ENCODE measurements at places on chromosomes 5 and 9.

DNA sequence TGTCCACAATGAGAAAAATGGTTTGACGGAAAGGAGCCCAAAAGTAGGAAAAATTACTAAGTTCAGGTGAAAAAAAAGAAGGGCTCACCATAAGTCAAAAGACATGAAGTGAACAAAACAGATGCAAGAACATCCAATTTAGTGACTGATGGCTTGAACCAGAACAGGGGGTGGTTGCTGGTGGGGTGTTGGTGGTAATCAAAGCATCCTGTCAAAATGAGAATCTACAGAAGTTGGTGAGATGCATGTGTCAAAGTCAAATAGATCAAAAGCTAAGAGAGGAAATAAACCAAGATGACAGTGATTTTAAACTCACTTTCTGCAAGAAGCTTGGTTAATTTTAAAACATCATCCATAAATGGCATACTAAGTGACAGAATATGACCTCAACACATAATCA lies 117.4 kb downstream of the MLLT3 start:
- no peak overlapping the region for H3K4me3 ChIP-seq
- no peak for DNase-seq
- H3K27ac ChIP-seq = no peak overlapping the region
- H3K27me3 ChIP-seq = peaks cover 4% of the 10 kb centered on the region

GRCh38 chr9:21995666-21996398 lies 1.2 kb downstream of the CDKN2B-AS1 start:
- H3K27ac ChIP-seq = peak overlapping the region; percentile 58
- no peaks in the 10 kb centered on the region for H3K36me3 ChIP-seq
- H3K27me3 ChIP-seq = peaks cover 41% of the 10 kb centered on the region
- DNase-seq = peak; percentile 64
- H3K4me3 ChIP-seq = peak overlapping the region; percentile 99

GRCh38 chr9:134455934-134456755 lies 129.9 kb downstream of the RXRA start:
- peaks cover 16% of the 10 kb centered on the region for H3K4me1 ChIP-seq
- H3K27ac ChIP-seq = peak overlapping the region; percentile 96
- H3K27me3 ChIP-seq = no peaks in the 10 kb centered on the region
- H3K4me3 ChIP-seq = peak overlapping the region; percentile 95

DNA sequence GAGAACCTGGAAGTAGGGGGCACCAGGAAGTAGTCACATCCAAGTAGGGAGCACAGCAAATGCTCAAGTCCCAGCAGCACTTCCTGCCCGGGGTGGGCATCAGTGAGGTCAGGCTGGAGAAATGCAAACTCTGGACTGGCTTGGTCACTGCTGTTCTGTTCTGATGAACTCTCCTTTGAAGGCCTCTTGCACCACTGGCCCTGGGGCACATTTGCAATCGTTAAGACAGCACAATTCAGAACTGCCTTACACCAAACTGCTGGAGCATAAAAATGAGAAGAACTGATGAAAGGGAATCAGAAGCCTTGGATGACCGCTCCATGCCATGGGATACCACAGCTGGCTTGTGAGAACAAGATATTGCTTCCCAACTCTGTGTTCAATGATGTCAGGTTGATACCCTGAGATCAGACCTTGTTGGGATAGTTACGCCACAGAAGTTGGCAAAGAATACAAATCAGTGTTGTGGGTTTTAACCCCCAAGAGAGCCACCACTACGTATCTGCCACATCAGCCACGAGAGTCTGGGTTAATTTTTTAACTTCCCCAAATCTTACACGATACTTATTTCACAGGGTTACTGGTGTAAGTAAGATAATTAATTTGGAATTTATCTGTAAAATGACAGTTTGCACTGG lies 42.3 kb upstream of the ZSWIM6 start:
- peaks cover 7% of the 10 kb centered on the region for H3K27me3 ChIP-seq
- no peak overlapping the region for H3K4me3 ChIP-seq
- DNase-seq = no peak

- DNase-seq = no peak
- H3K4me1 ChIP-seq = no peaks in the 10 kb centered on the region
- H3K36me3 ChIP-seq = no peaks in the 10 kb centered on the region
- H3K27me3 ChIP-seq = no peaks in the 10 kb centered on the region
Observed at GRCh38 chr5:128667152-128667551, 129.1 kb upstream of the FBN2 start.

DNA sequence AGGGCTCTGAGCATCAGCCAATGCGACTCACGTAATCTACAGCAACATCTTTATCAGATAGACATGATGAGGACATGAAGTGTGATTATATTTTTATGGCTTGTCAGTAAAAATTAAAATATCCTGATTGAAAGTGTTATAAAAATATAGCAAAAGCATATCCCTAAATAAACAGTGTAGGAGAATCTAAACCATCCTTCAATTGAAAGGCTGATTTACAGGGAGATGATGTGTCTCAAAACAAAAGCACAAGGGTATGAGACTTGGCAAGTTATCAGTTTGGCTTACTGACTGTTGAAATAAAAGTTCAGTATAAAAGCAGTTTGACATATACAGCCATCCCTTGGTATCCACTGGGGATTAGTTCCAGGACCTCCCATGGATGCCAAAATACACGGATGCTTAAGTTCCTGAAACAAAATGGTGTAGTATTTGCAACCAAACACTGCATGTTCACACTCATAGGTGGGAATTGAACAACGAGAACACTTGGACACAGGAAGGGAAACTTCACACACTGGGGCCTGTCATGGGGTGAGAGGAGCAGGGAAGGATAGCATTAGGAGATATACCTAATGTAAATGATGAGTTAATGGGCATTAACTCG lies 149.9 kb upstream of the MAP1B start:
- no peaks in the 10 kb centered on the region for H3K36me3 ChIP-seq
- peaks cover 8% of the 10 kb centered on the region for H3K27me3 ChIP-seq
- no peak overlapping the region for H3K4me3 ChIP-seq

DNA sequence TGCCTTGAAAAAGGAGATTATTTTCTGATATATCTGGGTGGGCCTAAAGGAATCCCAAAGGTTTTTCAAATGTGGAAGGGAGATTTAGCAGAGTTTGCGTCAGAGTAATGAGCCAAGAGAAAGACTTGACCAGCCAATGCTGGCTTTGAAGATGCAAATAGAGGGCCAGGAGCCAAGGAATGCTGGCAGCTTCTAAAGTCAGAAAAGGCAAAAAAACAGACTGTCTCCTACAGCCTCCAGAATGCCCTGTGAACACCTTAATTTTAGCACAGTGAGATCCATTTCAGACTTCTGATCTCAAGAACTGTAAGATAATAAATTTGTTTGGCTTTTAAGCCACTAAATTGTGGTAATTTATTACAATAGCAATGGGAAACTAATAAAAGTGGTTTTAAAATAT lies 122.6 kb upstream of the FREM1 start:
- H3K27me3 ChIP-seq = no peaks in the 10 kb centered on the region
- no peak overlapping the region for H3K4me3 ChIP-seq
- no peak overlapping the region for H3K27ac ChIP-seq

DNA sequence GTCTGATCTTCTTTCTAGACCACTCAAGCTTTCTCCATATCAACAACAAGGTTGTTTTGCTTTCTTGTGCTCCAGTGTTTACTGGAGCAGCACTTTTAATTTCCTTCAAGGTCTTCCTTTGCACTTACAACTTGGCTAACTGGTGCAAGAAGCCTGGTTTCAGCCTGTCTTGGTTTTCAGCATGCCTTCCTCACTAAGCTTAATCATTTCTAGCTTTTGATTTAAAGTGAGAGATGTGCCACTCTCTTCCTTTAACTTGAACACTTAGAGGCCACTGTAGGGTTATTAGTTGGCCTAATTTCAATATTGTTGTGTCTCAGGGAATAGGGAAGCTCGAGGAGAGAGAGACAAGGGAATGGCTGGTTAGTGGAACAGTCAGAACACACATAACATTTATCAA lies 13.4 kb downstream of the AK3 start:
- H3K4me3 ChIP-seq = no peak overlapping the region
- no peak for DNase-seq
- peaks cover 8% of the 10 kb centered on the region for H3K36me3 ChIP-seq
- H3K27me3 ChIP-seq = no peaks in the 10 kb centered on the region
- H3K4me1 ChIP-seq = peaks cover 23% of the 10 kb centered on the region

DNA sequence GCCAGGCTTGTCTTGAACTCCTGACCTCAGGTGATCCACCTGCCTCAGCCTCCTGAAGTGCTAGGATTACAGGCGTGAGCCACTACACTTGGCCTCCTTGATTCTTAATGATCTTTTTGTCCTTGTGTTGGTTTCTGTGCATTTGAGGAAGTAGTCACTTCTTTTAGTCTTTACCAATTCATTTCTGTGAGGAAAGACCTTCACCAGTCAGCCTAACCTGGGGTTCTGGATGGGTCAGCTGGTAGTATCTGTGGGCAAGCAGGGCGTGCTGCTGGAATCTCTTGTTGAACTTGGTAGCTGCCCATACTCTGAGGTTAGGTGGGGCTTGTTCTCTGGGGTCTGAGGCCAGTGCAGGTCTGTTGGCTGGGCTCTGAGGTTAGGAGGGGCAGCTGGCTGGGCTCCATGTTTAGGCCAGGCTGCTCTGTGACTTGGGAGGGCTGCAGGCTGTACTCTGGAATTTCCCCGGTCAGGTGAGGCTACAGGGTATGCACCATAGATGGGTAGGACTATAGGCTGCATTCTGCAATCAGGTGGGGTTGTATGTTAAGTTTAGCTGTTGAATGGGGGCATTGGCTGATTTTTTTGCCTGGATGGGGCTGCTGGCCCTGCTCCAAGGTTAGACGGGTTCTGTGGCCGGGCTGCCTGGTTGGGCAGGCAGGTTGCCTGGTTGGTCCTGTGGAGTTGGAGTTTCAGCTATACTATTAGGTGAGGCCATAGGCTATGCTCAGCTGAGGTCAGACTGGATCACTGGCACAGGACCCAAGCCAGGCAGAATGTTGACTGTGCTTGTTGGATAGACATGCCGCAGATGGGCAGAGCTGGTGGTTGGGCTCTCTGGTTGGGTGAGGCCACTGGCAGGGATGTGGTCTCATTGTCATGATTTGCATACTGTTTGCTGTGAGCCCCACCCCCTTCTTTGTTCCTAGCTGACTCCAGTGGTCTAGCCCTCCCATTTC lies 19.2 kb downstream of the UBAP1 start:
- no peak overlapping the region for H3K27ac ChIP-seq
- peaks cover 26% of the 10 kb centered on the region for H3K4me1 ChIP-seq
- no peaks in the 10 kb centered on the region for H3K27me3 ChIP-seq
- DNase-seq = no peak
- H3K36me3 ChIP-seq = peaks cover 13% of the 10 kb centered on the region

DNA sequence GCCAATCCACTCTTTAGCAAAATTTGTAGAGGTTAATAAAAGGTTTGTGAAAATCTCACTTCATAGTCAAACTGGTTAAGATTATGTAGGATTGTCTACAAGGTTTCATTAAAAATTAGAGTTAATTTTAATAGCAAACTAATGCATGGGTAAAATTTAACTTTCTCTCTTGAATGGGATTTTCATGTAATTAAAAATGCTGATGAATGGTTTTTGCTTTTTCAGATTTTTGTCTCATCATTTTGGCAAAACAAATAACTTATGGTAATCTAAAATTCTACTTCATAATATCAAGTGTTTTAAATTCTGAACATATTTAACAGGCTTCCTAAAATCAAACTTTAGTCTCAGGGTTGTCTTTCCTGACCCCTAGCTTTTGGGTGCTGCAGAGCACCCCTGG lies 113.8 kb upstream of the FAM174A start:
- no peak overlapping the region for H3K4me3 ChIP-seq
- H3K27ac ChIP-seq = no peak overlapping the region
- H3K27me3 ChIP-seq = no peaks in the 10 kb centered on the region
- peaks cover 12% of the 10 kb centered on the region for H3K36me3 ChIP-seq

DNA sequence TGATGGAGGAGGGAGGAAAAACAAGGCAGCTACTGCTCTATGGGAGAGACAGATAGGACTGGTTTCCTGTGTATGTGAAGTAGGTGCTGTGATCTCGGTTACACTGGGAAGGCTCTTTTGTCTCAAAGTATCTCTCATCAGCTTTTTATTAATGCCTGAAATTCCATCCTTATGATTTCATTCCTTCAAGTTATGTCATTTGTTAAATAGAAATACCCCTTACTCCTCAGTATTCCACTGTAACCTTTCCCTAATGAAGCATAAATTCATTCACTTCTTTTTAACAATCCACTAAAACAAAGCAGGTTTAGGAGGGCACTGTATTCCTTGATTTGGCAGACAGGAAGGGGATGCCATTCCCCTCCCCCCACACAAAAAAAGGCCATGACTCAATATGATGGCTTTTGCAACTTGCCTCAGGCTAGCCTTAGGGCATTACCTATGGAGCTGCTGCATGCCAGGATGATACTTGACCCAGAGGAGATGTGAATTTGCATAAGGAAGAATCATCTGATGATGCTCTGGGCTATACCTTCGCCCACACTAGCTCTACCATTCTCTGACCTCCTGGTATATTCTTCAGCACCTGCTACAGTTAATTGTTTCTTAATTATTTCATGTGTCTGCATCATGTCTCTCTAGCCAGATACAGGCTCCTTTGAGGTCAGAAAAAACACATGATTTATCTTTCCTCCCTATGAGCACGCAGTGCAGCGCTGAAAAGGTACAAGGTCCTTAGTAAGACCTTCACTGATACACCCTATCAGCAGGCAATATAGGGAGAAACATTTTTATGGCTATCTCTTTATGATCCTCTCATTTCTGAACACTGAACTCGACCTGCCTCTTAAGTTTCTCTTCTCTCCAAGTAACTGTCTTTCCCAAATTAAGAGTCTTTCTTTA lies 26.3 kb downstream of the NR3C1 start:
- DNase-seq = no peak
- H3K4me1 ChIP-seq = peaks cover 72% of the 10 kb centered on the region
- no peaks in the 10 kb centered on the region for H3K27me3 ChIP-seq

DNA sequence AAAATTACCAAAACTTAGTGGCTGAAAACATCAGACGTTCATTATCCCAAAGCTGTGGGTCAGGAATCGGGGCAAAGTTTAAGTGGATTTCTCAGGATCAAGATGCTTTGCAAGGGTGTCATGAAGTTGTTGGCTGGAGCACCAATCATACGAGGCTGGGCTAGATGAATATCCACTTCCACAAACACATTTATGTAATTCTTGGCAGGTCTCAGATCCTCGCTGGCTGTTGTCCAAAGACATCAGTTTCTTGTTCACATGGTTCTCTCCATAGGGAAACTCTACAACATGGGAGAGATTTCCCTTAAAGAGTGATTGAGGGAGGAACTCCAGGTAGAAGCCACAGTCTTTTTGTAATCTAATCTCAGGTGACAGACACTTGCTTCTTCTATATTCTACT lies 20.2 kb upstream of the CCDC192 start:
- H3K4me1 ChIP-seq = no peaks in the 10 kb centered on the region
- DNase-seq = no peak
- no peaks in the 10 kb centered on the region for H3K27me3 ChIP-seq
